IMR-90 (cell line): ENCODE measurements at places on chromosomes 12 and 14. TPM values are rescaled to one million over a fixed set of nuclear protein-coding genes. Genes with fewer than 3 reads are reported as not detected.
A peak's percentile ranks its signal among the peaks of the same experiment; 100 is the strongest.

- DNase-seq, result peak; percentile 47
These were observed 248.6 kb upstream of the SOX5 start for GRCh38 chr12:24198070-24198469.

The MTRFR gene
- 7.2 and 8.6 TPM in 2 replicates for polyA plus RNA-seq

GRCh38 chr14:104880584-104881210, 15.6 kb downstream of the CEP170B start:
- DNase-seq, result no peak

The LRRIQ1 gene
- 0.05 TPM in 1 of 2 replicates, not detected in the other for polyA plus RNA-seq

DNA sequence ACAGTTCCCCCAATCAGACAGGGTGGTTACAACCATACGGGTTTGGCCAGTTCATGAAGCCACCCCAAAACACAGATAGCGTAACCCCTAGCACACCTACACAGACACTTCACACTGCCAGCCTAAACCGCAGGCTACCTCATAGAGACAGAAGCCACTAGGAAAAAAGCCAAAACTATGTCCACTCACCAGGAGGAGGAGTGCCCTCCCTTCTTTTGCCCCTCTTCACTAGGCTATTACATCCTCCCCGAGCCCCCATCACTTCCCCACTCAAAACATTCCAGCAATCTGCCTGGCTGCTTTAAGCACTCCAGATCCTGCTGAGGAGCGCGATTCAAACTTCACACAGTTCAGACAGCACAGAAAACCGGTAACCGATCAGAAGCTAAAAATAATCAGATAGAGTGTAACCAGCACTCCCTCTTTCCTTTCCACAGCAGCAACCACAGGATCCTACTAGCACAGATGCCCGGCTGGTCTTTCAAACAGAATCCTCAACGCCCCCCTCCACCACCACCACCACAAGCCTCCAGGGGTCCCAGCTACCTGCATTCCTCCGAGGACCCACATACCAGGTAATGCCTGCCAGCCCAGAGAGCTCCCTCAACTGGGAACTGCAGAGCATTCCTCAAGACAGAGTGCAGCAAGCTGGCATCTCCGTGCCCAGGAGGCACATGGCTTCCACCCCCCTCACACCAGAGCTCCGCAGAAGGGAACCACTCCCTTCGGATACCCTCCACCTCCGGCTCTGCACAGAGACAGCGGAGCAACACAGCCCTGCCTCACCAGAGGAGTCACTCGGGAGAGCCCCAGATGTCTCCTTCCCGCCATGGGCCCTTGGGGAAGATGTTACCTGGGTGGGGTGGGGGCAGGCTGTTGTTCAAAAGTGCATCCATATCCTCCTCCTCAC, 1.5 kb downstream of the CHD4 start:
- DNase-seq, result peak; percentile 37

GRCh38 chr14:95841668-95842067, 35.0 kb upstream of the TUNAR start:
- no peak for DNase-seq

The SMIM41 gene
- polyA plus RNA-seq, result not detected in 2 replicates
